ENCODE measurements at places on chromosomes 5 and 9.

DNA sequence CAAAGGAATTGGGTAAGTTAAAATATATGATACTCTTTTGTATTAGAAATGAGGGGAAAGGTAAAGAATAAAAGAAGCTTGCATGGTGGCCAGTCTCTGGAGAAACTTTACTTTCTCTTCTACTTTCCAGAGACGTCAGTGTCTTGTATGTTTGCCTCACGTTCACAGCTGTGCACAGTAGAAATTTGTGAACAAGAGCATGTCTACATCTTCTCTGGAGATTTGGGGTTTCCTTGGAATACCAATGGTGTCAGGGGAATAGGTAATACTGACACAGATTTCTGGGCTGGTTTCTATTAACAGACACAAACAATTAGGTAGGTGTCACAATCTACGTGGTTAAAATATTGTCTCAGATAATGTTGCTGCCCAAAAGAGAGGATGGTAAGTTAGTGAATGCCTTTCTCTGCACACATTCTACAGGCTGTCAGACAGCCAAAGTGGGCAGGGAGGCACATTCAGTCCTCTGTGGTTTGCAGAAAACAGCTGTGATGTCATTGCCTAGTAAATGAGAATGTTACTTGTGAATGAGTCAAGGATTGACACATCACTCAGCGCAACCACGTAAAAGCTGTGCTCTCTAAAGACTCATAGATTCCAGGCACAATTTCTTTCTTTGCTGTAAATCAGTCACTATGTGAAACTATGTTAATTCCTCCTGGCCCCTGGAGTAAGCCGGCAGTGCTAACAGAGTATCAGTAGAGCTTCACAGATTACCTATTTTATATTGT is 397.1 kb downstream of the MAN2A1 start:
- no peak for DNase-seq

- DNase-seq: no peak
These were observed 1.8 kb upstream of the ADAMTS13 start for GRCh38 chr9:133420392-133420827.

DNA sequence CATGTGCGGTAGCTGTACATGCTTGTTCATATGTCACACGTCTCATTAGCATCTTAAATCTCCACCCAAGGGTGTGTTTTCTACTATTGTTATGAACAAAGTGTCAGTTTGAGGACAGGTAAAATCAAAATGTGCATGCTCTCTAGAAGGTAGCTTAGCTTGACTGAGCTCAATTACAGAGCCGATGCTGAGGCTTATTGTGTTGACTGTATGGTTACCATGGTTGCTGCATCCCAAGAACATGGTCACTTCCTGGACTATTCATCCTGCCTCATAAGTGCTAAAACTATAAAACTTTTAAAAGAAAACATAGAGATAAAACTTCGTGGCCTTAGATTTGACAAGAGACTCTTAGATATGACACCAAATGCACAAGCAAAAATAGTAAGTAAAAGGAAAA is 426.1 kb upstream of the CTNND2 start:
- DNase-seq: no peak

- peak; percentile 69 for DNase-seq
These were observed 1.5 kb downstream of the LRRTM2 start for GRCh38 chr5:138873466-138874221.

- no peak for DNase-seq
These were observed 54.5 kb downstream of the GALNT12 start for GRCh38 chr9:98861781-98862504.

DNA sequence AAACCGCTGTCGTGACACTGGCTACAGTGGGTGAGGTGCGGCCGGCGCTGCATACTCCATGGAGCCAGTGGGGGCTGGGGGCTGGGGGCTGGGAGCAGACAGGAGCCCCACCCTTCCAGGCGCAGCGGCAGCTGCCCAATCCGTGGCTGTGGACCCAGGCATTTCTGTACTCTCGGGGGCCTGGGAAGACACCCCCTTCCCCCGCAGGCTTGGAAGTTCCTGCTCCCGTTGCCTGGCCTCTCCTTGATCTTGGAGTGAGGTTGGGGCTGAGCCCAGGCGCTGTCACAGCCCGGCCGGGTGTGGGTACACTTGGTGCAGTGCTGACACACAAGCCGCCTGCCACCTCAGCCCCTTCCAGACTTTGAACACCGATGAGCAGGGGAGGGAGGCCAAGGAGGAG is 27.7 kb upstream of the GGTA1 start:
- no peak for DNase-seq

DNA sequence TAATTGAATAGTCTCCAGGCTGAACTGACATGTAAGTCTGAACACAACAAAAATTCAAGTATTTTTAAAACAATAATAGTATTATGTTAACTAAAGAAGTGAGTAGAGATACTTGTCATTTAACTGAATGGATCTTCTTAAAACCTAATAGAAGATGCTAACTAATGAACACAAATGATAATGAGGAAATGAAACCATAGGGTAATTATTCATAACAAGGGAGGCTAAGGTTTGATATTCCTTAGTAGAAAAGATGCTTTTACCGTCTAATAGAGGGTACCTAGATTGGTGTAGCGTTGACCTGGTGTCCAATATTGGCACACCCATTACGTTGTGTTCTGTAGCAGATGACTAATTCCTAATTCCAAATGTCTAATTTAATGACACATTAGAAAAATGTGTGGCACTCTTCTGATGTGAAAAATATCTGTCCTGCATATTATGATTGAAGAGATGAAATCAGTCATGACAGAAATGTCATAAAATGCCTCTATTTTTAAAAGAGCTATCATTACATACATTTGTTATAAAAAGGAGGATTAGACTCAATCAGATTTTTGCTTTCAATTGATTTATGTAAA is 14.9 kb upstream of the DAB2 start:
- no peak for DNase-seq

DNA sequence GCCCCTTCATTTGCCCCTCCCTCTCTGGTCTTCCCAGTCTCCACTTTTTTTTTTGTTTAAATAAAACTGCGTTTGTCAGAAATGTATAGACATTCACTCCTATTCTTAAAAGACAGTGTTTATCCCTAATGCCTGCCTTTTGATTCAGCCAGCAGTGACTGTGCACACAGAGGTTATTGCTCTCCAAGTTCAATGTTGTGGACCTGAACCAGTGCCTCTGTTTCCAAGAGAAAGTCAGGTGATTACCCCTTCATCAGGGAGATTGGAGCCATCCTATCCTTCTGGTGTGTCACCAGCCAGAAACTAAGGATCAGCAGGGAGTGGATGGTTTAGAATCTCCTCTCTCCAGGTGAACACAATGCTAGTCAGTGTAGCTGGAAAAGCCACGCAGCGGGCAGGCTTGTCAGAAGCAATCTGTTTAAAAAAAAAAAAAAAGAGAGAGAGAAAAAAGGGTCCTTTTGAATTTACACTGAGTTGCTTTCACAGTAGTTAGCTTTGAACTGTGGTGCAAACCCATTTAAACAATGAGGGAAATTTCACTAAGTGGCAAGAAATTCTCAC is 167.5 kb upstream of the DMRT1 start:
- DNase-seq: no peak

GRCh38 chr5:56735849-56736641 is 79.3 kb upstream of the MAP3K1 start:
- DNase-seq: peak; percentile 16

- DNase-seq: no peak
These were observed 56.2 kb downstream of the DENND4C start for GRCh38 chr9:19286634-19287188.

DNA sequence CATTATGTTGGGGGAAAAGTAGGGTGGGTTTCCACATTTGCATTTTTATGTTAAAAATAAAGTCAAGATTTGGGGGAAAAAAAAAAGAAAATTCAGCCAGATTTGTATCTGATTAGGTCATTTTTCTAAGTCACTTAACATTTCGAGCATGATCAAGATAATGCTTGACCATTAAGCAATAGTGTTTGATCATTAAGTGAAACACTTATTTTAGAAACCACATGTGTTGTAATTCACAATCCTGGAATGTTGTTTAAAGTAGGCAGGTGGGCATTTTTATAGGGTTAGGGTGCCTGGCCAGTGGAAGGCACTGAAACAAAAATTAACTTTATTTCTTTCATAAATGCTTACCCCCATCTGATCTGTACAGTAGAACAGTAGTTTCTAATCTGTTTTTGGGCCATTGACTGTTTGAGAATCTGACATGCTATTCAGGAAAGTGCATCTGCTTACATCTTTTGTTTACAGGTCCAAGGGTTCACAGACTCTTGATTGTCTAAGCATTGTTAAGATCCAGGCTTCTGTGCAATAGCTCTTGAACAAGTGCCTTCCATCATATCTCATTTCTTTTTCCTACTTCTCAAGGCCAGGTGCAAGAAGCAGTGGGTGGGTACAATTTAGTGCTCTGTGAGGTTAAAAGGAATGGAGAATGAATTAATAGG is 9.1 kb downstream of the ZCCHC9 start:
- DNase-seq: no peak

DNA sequence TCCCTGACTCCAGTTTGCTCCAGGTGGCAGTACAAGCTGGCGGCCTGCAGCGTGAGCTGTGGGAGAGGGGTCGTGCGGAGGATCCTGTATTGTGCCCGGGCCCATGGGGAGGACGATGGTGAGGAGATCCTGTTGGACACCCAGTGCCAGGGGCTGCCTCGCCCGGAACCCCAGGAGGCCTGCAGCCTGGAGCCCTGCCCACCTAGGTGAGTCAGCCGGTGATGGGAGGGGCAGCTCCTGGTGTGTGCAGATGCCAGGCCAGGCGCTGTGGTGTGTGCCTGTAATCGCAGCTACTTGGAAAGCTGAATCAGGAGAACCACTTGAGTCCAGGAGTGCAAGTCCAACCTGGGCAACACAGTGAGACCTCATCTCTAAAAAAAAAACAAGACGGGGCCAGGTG is 10.0 kb upstream of the CACFD1 start:
- no peak for DNase-seq

- DNase-seq: no peak
These were observed 300.5 kb downstream of the IRX1 start for GRCh38 chr5:3896098-3896497.

DNA sequence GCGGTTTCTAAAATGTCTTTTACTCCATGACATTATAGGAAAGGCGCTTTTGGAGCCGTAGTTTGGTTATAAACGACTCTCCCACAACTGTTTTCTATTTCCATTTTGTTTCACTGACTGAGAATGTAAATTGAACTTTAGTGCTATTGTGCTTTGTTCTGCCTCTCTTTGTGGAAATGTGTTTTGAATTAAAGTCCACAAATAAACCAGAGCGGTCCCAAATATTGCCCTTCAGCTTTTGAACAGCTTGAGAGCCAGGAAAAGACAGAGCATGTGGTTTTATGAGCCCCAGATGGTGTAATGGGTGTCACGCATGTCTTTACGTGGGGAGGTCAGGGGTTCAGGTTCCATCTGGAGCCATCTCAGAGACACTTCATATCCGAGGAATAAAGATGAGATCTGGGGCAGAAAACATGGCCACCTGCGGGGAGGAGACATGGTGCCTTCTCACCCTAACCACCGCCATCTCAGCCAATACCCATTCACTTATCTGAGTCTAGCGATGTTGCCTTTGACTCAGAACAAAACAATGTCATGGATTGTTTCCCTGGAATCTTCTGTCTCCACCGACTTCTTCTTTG is 42.5 kb upstream of the ROR2 start:
- DNase-seq: no peak

- no peak for DNase-seq
These were observed 43.1 kb upstream of the C6 start for GRCh38 chr5:41256400-41256799.

- no peak for DNase-seq
These were observed 206.7 kb downstream of the SLC12A2 start for GRCh38 chr5:128290152-128290858.

DNA sequence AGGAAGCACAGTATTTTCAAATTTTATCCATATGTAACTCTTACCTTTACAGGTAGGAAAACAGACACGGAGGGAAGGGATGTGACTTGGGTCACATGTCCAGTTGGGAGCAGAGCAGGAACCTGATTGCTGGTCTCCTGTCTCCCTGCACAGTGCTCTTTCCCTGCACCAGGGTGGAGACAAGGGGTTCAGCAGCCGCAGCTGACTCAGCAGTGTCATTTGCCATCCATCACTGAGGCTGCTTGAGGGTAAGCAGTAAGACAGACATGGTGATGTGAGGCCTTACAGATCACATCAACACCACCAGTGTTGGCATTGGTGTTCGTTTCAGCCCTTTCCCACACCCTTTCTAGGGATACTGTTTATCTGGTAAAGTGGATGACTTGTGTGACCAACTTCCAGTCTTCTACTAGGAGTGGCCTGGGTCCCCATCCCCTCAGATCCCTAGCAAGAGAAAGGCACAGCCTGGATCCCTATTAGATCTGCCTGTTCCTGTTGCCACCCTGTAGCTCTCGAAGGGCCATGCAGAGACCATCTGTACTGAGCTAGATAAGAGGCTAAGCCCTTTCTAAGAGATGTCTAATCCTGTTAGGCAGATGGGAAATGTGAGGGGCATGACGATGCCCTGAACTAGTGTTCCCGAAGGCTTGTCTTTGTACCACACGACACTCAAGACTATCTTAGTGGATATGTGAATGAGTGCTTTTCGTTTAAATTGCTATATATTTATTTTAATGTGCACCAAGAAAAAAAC is 29.1 kb downstream of the FRMPD1 start:
- DNase-seq: no peak

- DNase-seq: no peak
These were observed 27.4 kb upstream of the CORO2A start for GRCh38 chr9:98219794-98220370.

- DNase-seq: no peak
These were observed 16.9 kb downstream of the TLE4 start for GRCh38 chr9:79588488-79589223.

- DNase-seq: no peak
These were observed 888.8 kb downstream of the CDH18 start for GRCh38 chr5:19099195-19099594.

DNA sequence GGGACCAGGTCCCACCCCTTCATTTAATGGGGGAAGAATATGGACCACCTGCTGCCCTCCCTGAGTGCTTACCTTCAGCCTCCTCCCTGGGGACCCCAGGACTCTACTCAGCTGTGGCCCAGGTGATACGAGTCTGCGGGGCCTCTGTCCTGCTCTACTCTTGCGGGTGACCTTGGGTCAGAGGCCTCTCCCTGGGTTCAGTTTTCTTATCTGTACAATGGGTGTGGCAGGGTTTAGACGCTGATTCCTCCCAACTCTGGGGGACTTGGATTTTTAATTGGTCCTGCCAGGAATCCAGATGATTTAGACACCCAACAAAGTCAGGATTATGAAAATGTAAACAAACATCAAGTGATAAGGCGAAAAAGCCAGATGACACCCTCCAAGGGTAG is 25.0 kb downstream of the FAM163B start:
- no peak for DNase-seq

GRCh38 chr5:10904862-10905432 is 143.9 kb upstream of the DAP start:
- no peak for DNase-seq

DNA sequence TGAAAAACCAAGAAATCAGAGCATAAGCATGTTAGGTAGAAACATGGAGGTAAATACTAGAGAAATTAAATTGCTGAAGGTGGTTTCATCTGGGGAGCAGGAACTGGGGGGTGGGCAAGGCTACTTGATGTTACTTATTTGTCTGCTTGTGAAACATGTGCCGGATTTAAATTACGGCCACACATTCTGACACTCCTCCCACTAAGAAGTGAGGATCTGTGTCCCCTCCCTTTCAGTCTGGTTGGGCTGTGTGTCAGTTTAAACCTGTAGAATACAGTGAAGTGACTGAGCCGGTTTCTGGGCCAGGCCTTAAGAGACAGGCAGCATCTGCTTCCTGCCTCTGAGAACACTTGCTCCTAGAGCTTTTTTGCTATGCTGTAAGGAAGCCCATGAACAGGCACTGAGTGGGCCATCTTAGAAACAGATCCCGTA is 2.3 kb upstream of the IARS1 start:
- peak; percentile 29 for DNase-seq

GRCh38 chr5:150001660-150002486 is 1.3 kb downstream of the HMGXB3 start:
- DNase-seq: peak; percentile 66

- peak; percentile 65 for DNase-seq
These were observed 57.4 kb upstream of the PRSS3 start for GRCh38 chr9:33737811-33738606.

All from cerebellar cortex (tissue), 1 donor.